Vagina (tissue), 2 donors: ENCODE measurements at places on chromosomes 4 and X. TPM values are rescaled to one million over a fixed set of nuclear protein-coding genes. Genes with fewer than 3 reads are reported as not detected.

GRCh38 chr4:45345558-45345957 lies 619.2 kb upstream of the GNPDA2 start:
- DNase-seq: no peak
- H3K4me1 ChIP-seq: no peaks in the 10 kb centered on the region
- H3K27ac ChIP-seq: no peak overlapping the region
- H3K36me3 ChIP-seq: no peaks in the 10 kb centered on the region
- H3K4me3 ChIP-seq: no peak overlapping the region
- H3K27me3 ChIP-seq: no peaks in the 10 kb centered on the region

- H3K27ac ChIP-seq: no peak overlapping the region
- DNase-seq: no peak
- no peak overlapping the region for H3K4me3 ChIP-seq
- no peaks in the 10 kb centered on the region for H3K27me3 ChIP-seq
Measured at GRCh38 chr4:123731035-123731434, 334.4 kb downstream of the SPRY1 start.

The MEPE gene
- total RNA-seq: not detected

The ENAM gene
- not detected for total RNA-seq

The TKTL1 gene
- total RNA-seq: not detected

The H2BW2 gene
- not detected for total RNA-seq

The NHSL2 gene
- 12.3 TPM for total RNA-seq

GRCh38 chr4:111671756-111672155 lies 473.5 kb upstream of the FAM241A start:
- no peak for DNase-seq
- H3K4me1 ChIP-seq: no peaks in the 10 kb centered on the region
- H3K27ac ChIP-seq: no peak overlapping the region
- H3K36me3 ChIP-seq: no peaks in the 10 kb centered on the region
- H3K4me3 ChIP-seq: no peak overlapping the region

The NLRP2B gene
- not detected for total RNA-seq

- no peak for DNase-seq
- peaks cover 4% of the 10 kb centered on the region for H3K27me3 ChIP-seq
- H3K27ac ChIP-seq: no peak overlapping the region
- peak overlapping the region; percentile 50 for H3K4me3 ChIP-seq
Measured at GRCh38 chr4:110621328-110621812, 1.5 kb downstream of the PITX2 start.

The PPARGC1A gene
- total RNA-seq: 1.2 TPM

DNA sequence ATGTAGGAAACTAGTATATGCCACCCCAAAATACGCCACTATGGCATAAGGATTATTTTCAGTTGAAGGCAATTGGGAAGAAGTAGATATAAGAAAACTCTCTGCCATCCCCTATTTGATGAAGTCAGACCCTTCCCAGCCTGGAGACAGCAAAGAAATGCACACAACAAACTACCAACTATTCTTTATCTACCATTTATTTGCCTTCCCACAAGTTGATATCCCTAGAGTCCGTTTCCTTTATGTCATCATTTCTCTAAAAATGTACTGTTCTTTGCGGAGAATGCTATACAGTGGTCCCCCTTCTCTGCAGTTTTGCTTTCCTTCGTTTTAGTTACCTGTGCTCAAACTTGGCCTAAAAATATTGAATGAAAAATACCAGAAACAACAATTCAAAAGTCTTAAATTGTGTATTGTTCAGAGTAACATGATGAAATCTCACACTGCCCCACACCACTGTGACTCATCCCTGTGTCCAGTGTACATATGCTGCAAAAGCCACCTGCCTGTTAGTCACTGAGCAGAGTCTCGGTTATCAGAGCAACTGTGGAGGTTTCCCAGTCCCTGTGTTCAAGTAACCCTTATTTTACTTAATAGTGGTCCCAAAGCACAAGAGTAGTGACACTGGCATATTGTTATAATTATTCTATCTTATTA lies 152.3 kb downstream of the WDFY3 start:
- DNase-seq: no peak
- H3K27ac ChIP-seq: no peak overlapping the region
- H3K27me3 ChIP-seq: no peaks in the 10 kb centered on the region
- H3K4me3 ChIP-seq: no peak overlapping the region
- H3K4me1 ChIP-seq: no peaks in the 10 kb centered on the region

DNA sequence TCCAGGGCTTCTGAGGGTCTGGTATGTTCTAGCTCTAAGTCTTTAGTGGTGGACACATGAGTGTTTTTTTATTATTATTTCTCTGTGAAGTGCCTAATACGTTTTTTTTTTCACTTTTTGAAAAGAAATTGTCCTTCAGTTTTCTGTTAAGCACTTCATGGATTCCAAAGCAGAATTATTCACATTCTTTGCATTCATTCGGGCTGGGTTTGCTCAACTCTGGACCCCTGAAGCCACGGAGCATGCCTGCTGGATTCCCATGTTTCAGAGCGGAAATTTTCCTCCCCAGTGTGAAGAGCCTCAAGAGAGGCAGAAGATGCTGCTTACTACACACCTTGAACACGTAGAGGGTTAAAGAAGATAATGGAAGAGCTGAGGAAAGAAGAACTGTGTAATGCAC lies 107.5 kb downstream of the EGF start:
- H3K27me3 ChIP-seq: no peaks in the 10 kb centered on the region
- no peak for DNase-seq
- H3K36me3 ChIP-seq: no peaks in the 10 kb centered on the region
- no peak overlapping the region for H3K27ac ChIP-seq
- no peak overlapping the region for H3K4me3 ChIP-seq

DNA sequence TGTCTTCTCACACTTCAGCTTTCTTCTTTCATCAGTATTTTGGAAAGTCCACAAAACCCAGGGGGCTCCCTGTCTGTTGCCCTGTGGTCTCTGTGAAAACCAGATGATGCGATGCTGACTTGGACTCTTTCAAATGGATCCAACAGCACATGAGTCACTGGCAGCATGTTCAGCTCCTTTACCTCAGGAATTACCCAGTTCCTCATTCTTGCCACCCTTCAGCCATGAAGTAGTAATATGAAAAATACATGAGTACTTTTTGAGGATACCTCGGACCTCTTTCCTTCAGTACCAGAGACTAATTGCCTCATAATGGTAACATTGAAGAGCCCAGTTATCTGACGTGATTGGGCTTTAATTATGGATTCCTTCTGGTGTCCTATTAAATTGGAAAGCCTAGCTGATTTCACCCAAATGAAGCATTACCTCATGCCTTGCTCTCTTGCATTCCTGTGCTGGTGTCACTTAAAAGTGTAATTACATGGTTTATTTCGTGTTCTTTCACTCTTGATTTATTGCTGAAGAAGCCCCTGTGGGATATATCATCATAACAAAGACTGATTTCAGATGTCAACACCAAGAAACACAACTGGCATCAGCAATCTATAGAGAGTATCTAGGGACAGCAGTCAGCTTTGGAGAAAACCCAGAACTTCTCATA lies 63.4 kb downstream of the NFKB1 start:
- H3K27ac ChIP-seq: no peak overlapping the region
- no peaks in the 10 kb centered on the region for H3K36me3 ChIP-seq
- H3K4me1 ChIP-seq: peaks cover 34% of the 10 kb centered on the region
- DNase-seq: no peak

- H3K4me1 ChIP-seq: no peaks in the 10 kb centered on the region
- H3K27ac ChIP-seq: no peak overlapping the region
- no peaks in the 10 kb centered on the region for H3K36me3 ChIP-seq
- no peak overlapping the region for H3K4me3 ChIP-seq
- no peaks in the 10 kb centered on the region for H3K27me3 ChIP-seq
Measured at GRCh38 chrX:41591906-41592305, 96.9 kb upstream of the GPR34 start.

DNA sequence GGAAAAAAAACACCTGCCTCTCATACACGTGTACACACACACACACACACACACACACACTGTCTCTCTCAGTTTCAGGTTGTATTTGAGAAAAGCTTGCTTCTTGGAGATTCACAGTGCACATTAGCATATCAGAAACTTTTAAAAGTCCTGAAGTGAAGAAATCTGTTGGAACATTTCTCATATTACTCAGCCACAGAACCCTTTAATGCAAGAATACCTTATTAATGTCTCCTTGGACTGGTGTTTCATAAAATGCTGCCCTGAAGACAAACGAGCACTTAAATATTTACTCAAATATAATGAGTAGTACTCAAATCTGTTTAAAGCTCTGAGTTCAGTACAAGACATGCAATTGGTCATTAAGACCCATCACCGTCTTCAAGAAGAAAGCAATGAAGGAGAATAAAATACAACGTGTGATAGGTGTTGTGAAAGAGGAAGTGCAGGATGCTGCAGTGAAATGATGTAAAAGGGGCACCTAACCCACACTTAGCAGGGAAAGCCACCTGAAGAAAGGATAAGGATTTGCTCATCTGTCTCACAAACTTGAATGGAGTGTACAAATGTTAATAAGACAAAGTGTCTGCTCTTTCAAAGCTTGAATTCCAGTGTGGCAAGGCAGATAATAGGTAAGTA lies 57.0 kb downstream of the DCLK2 start:
- no peak overlapping the region for H3K4me3 ChIP-seq
- no peak for DNase-seq
- H3K27me3 ChIP-seq: no peaks in the 10 kb centered on the region
- no peaks in the 10 kb centered on the region for H3K36me3 ChIP-seq
- no peaks in the 10 kb centered on the region for H3K4me1 ChIP-seq

- H3K36me3 ChIP-seq: no peaks in the 10 kb centered on the region
- no peak overlapping the region for H3K27ac ChIP-seq
- no peak for DNase-seq
Measured at GRCh38 chr4:83388313-83388676, 53.6 kb upstream of the HPSE start.

DNA sequence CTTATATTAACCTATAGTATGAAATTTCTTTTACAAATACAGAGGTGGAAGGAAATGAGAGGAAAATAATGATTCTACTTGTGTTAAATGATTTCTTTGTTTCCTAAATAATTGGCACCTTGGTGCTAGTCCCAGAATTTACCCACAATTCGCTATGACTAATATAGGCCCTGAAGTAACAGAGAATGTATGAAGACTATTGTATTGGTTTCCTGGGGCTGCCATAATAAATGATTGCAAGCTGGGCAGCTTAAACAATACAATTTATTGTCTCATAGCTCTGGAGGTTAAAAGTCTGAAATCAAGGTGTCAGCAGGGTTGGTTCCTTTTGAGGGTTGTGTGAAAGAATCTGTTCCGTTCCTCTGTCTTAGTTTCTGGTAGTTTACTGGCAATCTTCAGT lies 74.8 kb upstream of the GPRIN3 start:
- H3K27ac ChIP-seq: no peak overlapping the region
- H3K4me1 ChIP-seq: no peaks in the 10 kb centered on the region
- H3K36me3 ChIP-seq: no peaks in the 10 kb centered on the region
- no peak for DNase-seq
- no peak overlapping the region for H3K4me3 ChIP-seq

GRCh38 chr4:104901438-104901837 lies 245.2 kb upstream of the TET2 start:
- no peak overlapping the region for H3K27ac ChIP-seq
- peaks cover 29% of the 10 kb centered on the region for H3K4me1 ChIP-seq
- H3K27me3 ChIP-seq: no peaks in the 10 kb centered on the region
- no peaks in the 10 kb centered on the region for H3K36me3 ChIP-seq
- DNase-seq: no peak

DNA sequence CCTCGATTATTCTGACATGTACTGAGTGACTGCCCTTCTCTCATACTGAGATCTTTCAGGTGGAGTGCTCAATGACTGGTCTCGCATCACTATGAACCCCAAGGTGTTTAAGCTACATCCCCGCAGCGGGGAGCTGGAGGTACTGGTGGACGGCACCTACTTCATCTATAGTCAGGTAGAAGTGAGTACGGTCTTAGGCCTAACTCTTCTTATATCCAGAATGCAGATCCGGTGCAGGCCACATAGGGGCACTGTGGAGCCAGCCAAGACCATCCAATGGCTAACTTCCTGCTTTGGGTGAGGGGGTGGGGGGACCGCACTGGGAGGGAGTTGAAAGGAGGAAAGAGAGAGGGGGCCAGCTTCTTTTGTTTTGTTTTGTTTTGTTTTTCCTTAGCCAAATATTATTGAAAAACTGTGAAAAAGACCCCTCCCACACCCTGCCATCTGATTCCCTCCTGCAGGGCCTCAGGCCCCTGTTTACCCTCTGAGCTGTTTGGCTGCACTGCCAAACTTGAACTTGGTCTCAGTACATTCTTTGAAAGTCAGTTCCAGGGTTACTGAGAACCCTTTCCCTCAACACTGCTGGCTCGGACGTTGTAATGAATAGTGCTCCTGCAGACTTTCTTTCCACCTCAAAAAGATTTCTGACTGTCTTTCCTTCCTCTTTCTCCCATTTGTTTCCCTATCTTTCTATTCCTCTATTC lies 16.2 kb downstream of the AWAT2 start:
- DNase-seq: peak; percentile 58
- H3K36me3 ChIP-seq: no peaks in the 10 kb centered on the region

- no peaks in the 10 kb centered on the region for H3K4me1 ChIP-seq
- no peak overlapping the region for H3K27ac ChIP-seq
- no peaks in the 10 kb centered on the region for H3K36me3 ChIP-seq
- H3K4me3 ChIP-seq: no peak overlapping the region
- H3K27me3 ChIP-seq: no peaks in the 10 kb centered on the region
Measured at GRCh38 chrX:42530027-42530426, 247.9 kb downstream of the PPP1R2C start.

The EGFL6 gene
- 0.98 TPM for total RNA-seq

DNA sequence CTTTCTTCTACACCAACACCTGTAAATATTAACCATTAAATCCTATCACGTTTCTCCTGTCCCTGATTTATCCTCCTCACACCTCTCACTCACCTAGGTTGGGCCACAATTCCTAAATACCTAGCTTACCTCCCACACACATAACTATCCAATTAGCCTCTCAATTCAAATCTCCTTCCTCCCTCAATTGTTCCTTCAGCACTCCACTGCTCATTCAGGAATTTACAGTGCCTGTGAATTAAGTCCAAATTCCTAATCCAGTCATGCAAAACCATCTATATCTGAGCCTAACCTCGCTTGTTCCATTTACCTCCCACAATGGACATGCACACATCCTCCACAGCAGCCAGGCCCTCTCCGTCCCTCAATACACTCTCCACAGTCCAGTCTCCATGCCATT lies 17.5 kb downstream of the ANXA5 start:
- H3K27me3 ChIP-seq: no peaks in the 10 kb centered on the region
- no peak overlapping the region for H3K27ac ChIP-seq
- DNase-seq: no peak
- H3K4me1 ChIP-seq: no peaks in the 10 kb centered on the region
- H3K4me3 ChIP-seq: no peak overlapping the region
